ENCODE measurements at places on chromosomes 13 and 19.

DNA sequence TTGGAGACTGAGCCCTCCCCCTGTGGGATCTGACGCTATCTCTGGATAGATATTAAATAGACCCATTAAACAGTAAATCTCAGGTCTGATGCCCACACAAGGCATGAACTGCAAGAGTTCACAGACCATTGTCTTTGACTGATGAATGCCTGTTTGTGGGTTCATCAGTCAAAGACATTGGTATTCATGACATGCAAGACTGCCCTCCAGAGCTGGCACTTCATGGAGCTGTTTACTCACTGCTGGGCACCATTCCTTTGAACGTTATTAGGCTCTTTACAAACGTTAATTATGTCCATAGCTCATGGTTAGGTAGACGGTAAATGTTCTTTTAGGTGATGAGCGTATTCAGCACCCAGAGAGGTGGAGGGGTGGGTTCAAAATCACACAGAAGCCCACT lies 111.8 kb upstream of the PABPC3 start:
- DNase-seq, result no peak

GRCh38 chr13:41137951-41138350 lies 5.3 kb upstream of the KBTBD6 start:
- DNase-seq, result no peak

DNA sequence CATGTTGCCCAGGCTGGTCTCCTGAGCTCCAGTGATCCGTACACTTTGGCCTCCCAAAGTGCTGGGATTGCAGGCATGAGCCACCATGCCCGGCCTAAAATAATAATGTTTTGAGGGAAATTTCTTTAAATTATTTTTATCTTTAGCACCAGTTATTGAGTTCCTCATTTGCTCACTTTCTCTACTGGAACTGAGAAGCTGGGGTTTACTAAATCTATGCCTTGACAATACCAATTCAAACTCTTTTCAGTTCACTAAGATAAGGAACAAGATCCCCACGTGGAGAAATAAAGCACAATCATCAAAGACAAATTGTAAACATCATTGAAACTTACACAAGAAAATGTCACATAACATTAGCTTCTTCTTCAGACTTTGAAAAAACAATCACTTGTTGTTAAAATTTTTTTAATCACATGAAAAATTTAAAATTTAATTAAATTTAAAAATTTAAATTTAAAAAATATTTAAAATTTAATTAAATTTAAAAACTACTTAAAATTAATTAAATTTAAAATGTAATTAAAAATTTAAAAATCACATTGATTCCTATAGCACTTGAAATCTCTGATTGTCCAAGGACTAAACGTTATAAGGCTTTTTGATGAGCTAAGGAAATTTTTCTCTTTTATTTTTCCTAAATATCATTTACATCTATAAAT lies 25.2 kb upstream of the XPO4 start:
- DNase-seq, result no peak

DNA sequence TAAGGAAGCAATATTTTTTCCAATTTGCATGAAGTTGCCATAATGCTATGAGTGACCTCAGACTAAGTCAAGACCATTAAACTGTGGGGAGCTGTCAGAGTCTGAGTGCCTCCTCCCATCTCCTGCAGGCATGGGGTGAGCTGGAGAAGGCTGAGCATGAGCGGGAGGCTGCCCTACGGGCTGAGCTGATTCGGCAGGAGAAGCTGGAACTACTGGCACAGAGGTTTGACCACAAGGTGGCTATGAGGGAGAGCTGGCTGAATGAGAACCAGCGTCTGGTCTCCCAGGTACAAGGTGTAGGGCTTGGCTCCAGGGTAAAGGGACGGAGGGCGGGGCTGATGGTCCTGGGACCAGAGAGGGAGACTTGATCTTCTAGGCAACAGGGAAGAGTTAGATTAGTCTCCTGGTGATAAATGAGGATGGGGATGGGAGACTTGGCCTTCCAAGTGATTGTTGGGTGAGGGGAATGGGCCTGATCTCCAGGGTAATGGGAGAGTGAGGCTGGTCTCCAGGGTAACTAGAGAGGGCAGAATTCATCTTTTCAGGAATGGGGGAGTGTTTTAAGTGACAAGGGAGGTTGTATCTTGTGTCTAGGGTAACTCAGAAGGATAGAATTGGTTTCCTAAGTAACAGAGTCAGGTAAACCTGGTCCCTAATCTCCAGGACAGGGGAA lies 36.0 kb downstream of the SPTBN4 start:
- DNase-seq, result no peak

DNA sequence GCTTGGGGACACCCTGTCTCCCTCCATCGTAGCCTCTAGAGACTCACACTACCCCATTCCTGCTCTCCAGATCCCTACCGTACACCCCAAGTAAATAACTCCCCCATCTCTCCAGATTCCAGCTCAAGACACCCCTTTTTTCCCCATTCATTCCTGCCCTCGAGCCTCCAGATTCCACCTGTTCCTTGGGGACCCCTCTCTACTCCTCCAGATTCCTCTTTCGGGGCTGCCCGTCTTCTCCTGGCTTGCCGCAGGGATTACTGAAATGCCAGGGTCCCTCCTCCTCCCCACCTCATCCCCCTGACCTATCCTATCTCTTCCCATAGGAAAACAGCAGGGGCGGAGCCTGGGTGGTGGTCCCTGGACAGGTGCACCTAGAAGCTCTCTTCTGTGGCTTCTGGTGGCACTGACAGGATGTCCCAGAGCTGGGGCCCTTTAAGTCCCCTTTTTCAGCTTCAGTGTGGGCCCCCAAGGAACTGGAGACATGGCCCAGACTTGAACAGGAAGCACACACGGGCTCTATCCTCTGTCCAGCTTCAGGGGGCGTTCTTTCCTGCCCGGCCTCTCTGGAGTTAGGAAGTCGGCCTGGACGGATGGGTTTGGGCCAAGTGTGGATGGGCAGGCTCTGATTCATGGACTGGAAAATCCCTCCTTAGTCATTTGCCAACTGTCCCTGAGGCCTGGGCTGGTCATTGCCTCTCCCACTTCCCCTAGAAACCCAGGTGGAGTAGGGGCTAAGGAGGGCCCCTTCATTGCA lies 1.2 kb downstream of the ZSWIM4 start:
- no peak for DNase-seq

DNA sequence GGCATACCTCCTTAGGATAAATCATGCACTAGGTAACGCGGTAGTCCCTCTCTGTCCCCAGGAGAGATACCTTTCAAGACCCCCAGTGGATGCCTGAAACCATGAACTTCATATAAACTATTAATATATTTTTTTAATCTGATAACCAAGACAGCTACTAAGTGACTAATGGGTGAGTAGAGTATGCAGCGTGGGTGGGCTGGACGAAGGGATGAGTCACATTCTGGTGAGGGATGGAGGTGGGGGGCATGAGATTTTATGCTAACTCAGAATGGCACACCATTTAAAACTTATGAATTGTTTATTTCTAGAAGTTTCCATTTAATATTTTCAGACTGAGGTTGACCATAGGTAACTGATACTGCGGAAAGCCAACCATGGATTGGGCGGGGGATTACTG lies 46.2 kb downstream of the CDK8 start:
- no peak for DNase-seq

GRCh38 chr13:19581675-19582074 lies 20.3 kb upstream of the TPTE2 start:
- DNase-seq, result no peak

- no peak for DNase-seq
These were observed 108.3 kb upstream of the ZNF536 start for GRCh38 chr19:30263830-30264381.

GRCh38 chr13:20362484-20363041 lies 130.4 kb upstream of the GJB6 start:
- DNase-seq, result no peak

- no peak for DNase-seq
These were observed 17.3 kb upstream of the MYDGF start for GRCh38 chr19:4687396-4687795.

DNA sequence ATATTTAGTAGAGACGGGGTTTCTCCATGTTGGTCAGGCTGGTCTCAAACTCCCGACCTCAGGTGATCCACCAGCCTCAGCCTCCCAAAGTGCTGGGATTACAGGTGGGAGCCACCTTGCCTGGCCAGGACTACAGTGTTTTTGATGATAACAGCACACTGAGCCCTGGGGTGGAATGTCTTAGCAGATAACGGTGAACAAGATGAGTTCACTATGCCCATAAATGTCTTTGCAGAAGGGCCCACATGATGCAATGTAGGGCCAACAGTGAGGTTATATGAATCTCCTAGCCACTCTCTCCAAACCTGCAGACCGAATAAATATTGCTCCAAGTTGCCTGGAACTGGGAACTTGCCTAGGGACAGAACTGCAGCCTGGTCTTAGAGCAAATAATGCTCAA lies 235.1 kb downstream of the COG6 start:
- DNase-seq, result no peak

GRCh38 chr13:96958286-96958891 lies 35.9 kb downstream of the OXGR1 start:
- DNase-seq, result no peak

GRCh38 chr19:21434967-21435544 lies 38.1 kb downstream of the ZNF493 start:
- no peak for DNase-seq

GRCh38 chr19:39845584-39845932 lies 621 bp downstream of the FBL start:
- no peak for DNase-seq

DNA sequence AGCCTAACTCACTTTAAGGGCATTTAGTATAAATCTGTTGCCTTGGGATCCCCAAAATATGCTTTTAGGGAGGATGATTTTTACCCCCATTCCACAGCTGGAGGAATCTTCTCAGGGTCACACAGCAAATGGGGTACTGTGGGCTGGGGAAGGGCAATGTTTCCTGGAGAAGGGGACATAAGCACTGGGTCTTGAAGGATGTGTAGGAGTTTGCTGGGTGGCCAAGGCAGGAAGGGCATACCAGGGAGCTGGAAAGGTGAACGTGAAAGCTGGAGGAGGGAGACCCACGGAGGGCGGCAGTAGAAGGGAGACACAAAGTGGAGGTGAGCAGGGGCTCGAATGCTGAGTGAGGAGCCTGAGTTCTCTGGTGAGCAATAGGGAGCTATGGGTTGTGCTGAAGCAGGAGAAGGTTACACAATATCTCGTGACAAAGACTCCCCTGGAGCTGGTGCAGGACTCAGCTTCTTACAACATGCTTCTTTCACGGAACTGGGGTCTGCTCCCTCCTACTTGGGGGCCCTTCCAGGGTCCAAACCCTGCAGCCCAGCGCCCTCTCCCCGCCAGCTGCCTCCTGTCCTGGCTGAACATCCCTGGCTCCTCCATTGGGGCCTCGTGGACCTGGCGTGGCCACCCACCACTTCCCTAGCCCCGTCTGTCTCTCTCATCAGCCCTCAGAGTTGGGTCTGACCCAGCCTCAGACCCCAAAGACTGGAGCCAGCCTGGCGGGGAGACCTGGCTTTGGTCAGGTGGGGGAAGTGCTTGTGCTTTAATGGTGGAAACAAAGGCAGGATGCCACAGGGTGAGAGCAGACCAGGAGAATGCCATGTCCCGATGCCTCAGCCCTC lies 11.1 kb downstream of the CILP2 start:
- DNase-seq, result no peak

- no peak for DNase-seq
These were observed 3.9 kb downstream of the RPL18A start for GRCh38 chr19:17863520-17864182.

DNA sequence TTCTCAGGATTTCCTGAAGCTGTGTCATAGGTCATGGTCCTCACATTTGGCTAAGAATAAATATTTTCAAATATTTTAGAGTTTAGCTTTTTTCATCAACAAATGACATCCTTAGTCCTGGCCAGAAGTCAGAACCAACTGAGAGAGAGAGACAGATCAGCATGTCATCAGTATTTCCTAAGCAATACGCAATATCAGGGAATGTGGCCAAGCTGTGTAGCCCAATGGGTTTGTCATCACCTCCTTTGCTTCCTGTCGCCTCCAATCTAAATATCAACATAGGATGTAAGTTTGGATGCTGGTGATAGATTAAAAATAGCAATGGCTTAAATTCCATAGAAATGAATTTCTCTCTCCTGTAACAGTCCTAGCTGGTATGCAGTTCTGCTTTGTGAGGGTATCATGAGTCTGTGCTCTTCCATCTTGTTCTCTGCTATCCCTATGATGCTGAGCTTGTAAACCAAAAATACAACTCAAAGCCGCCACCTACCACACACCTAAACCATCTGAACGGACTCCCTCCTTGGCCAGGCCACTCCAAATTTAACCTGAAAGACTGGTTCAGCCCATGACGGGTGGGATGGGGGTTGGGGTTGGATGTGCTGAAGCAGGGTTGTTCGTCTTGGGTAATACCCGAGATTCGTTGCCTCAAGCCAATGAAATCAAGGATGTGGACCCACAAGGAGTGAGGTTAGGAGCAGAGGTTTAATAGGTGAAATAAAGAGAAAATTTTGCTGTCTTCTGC lies 10.0 kb upstream of the IGSF23 start:
- DNase-seq, result no peak

- DNase-seq, result no peak
These were observed 12.7 kb upstream of the SLC44A2 start for GRCh38 chr19:10612499-10613119.

GRCh38 chr13:78609464-78610205 lies 6.3 kb upstream of the POU4F1 start:
- DNase-seq, result no peak

GRCh38 chr13:90020536-90021070 lies 1326.9 kb upstream of the MIR17HG start:
- DNase-seq, result no peak

GRCh38 chr13:113907635-113908617 lies 44.0 kb upstream of the GAS6 start:
- DNase-seq, result no peak

- DNase-seq, result no peak
These were observed 147.1 kb upstream of the SLITRK1 start for GRCh38 chr13:84029396-84029795.

- no peak for DNase-seq
These were observed 330.2 kb downstream of the NDFIP2 start for GRCh38 chr13:79811170-79811569.

GRCh38 chr19:41321204-41321599 lies 11.2 kb downstream of the CCDC97 start:
- DNase-seq, result no peak

- DNase-seq, result no peak
These were observed 1674.2 kb downstream of the PCDH9 start for GRCh38 chr13:65555962-65556361.

DNA sequence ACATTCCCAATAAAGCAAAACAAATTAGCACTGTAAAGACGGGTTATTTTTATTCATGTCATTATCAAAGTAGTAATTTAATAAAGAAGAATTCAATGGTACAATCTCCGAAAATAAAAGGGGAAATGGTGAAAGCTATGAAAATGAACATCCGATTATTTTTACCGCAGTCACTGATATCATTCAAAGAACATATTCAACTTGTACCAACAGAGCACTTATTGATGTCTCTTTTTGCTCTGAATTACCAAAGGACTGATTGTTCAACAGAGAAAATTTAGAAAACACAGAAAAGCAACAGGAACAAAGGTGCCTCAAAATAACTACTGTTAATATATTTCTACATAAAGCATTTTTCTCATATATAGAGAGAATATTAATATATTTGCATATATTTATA lies 119.4 kb downstream of the DIAPH3 start:
- DNase-seq, result no peak

- DNase-seq, result peak; percentile 86
These were observed 9.1 kb downstream of the TNFRSF19 start for GRCh38 chr13:23579072-23579895.
